ENCODE measurements at places on chromosomes 5 and 9. TPM values are rescaled to one million over a fixed set of nuclear protein-coding genes. Genes with fewer than 3 reads are reported as not detected.

GRCh38 chr9:75185585-75186170 is 97.4 kb downstream of the OSTF1 start:
- peak; percentile 72 for DNase-seq

Gene IFNE
- not detected for total RNA-seq

Gene ADAMTS16
- total RNA-seq, result 4.8 TPM

Gene GOLPH3
- total RNA-seq, result 68.5 TPM

DNA sequence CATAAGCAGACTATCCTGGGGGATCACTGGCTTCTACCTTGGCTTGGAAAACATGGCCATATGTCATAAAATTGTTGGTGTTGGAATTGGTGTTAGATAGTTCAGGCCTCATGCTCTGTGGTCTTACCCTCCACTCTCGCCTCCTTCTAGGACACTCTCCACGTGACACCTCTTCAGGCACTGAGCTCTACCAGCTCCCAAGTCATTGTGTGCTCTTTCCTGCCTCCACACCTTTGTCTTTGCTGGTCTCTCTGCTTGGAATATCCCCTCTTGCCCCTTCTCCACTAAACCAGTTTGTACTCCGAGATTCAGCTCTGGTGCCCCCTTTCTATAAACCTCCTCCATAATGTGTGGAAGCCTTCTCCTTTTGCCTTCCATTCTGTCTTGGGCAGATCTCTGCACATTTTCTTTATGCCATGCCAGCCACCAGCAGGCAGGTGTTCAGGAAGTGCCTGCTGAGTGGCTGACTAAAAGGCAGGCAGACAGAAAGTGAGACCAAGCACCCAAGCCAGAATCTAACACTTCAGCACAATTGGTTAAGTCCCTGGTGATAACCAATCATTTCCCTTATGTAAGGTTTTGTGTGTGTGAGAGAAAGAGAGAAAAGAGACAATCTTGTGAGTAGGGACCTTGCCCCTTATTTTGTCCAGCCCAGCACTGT is 37.7 kb downstream of the SAR1B start:
- no peak for DNase-seq

Gene ZNF300
- 33.9 TPM for total RNA-seq

GRCh38 chr5:29942089-29942488 is 1251.4 kb upstream of the CDH6 start:
- no peak for DNase-seq

DNA sequence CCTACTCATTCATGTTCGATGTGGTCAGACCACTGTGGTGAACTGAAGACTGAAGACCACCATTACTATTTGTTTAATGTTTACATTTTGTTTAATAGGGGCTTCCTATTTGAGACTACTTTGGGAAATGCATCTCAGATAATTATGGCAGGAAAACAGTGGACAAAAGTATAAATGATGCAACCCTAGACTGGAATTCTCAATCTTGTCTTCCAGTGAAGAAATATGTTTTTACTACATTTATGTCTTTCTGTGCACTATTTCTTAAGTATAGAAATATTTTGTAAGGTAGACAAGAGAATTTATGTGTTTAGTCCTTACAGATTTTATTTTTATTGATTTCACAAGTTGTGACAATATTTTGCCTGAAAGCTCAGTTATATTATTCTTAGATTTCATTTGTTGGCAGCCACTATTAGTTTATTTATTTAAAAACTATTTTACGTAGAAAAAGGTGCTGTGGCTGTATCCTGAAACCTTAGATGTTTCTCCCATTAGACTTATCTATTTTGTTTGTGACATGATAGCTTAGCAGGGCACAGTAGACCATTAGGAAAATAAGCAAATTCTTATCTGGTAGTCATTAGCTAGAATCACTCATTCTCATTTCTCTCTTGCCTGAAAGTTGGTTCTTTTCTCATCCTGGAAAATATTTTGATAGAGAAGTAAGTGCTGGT is 39.4 kb upstream of the MRPS30 start:
- DNase-seq, result no peak

DNA sequence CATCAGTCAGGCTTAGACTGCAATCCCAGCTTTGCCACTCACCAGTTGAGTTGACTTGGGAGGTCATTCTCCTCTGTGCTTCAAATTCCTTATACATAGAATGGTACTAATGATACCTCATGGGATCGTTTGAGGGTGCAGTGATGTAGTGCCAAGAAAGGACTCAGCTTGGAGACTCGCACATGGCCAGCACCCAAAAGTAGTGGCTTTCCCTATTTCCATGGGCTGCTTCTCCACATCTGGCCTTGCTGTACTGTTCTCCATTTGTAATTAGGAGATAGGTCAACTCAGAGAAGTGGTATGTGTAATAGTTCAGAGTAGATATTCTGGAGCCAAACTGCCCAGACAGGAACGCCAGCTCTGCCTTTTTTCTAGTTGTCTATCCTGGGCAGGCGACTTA is 5.5 kb downstream of the CCL19 start:
- no peak for DNase-seq

DNA sequence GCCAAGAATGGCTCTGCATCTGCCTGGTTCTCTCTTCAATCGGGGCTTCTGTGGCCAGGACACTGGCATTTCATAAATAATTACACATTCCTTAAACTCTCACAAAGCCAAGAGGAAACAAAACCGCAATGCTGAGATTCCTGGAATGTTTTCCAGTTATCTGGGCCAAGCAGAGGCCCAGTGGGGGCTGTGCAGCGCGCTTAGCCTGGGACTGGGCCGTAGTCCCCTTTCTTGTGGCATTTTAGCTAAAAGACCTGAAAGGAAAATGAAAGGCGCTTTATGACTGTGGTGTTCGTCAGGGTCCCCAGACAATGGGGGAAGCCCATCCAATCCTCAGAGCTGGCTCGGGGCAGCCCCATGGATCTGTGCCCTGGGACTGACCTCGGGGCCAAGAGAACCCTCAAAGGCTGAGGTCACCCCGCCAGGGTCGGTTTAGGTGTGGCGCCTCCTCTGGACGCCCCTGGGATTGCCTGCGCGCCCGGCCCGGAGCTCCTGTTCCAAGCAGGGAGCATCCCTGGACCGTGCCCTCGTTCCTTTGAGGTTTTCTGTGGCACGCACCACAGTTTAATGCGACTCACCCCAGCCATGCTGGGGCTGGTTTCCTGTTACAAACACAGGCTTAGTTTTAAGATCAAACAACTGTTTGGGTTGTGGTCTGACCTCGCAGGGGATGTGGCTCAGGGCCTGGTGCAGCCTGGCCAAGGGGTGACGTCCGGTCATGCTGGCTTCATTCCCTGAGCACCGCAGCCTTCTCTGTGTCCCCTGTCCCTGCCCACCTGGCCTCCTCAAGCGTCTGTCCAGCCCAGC is 51.5 kb upstream of the NKD2 start:
- no peak for DNase-seq

DNA sequence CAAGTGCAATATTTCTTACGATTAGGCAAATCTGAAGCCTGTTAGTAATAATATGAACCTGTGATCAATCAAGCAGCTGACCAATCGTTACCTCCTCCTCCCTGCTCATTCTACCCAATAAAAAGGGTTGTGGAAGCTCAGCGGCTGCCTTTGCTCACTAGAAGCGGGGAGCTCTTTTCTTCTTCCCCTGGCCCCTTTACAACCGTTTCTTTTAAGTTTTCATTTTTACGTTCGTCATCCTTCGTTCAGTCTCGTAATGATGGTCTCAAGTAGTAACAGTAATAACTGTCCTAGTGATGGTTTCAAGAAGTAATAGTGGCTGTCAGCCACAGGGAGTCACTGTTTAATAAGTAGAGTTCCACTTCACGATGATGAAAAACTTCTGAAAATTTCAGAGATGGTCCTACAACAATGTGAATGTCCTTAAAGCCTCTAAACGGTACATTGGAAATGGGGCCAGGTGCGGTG is 6.2 kb downstream of the UGT3A2 start:
- DNase-seq, result no peak

- peak; percentile 53 for DNase-seq
Measured at GRCh38 chr9:90142580-90142979, 500.0 kb downstream of the DIRAS2 start.

DNA sequence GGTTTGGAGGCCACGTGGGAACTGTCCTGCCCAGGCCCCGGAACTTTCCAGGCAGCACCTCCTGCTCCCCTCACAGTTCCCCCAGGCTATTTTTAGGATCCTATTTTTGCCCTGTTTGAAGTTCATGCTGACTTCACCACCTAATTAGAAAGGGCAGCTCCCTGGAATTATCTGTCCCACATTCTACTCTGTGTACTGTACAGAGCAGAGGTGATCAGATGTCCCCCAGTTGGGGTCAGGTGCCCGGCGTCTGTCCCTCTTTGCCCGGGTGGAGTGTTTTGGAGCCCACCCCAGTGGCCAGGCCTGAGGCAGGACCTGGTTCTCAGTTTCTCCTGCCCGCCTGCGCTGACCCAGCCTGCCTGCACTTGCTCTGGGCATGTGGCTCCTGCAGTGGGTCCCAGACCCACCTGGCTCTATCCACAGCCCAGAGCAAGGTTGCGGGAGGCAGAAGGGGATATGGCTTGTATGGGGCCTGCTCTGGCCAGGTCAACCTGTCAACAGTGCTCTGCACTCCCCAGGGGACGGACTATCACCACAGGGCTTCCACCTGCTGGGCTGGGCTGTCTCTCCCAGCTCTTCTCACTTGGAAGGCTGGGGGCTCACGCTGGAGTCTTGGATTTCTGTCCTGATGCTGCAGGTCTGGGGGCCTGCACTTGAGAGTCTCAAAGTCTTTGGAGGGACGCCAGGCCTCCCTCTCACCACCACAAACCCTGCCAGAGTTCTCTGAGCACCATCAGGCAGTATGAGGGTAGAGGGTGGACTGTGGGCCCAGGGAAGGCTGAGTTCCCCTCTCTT is 268.3 kb downstream of the GADD45G start:
- peak; percentile 5 for DNase-seq

GRCh38 chr5:10485142-10485795 is 43.6 kb downstream of the ROPN1L start:
- peak; percentile 47 for DNase-seq

Gene FGF18
- 26.3 TPM for total RNA-seq

Measured in glutamatergic neuron (in vitro differentiated cells).